NAMALWA (cell line): ENCODE measurements at places on chromosomes 3 and 15.

DNA sequence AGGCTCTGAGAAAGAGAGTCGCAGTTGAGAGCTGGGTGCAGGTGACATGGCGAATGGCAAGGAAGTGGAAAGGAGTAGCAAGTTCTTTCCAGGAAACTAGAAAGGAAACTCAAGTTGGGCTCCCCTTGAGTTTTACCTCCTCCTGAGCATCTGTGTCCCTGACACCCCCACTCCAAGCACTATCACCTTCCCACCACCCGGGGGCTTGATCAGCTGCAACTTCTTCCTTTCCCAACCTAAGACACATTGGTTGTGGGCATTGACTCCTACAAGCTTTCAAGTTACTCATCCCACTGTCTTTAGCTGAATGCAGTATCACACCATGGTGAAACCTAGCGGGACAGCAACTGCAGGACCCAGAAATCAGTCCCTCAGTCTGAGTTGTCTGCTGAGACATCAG, 256.6 kb upstream of the NR2F2 start:
- DNase-seq: no peak

- DNase-seq: no peak
These were observed 114.5 kb upstream of the SPATA16 start for GRCh38 chr3:173255555-173255954.

GRCh38 chr3:7759630-7760029, 742.0 kb upstream of the LMCD1 start:
- DNase-seq: no peak

DNA sequence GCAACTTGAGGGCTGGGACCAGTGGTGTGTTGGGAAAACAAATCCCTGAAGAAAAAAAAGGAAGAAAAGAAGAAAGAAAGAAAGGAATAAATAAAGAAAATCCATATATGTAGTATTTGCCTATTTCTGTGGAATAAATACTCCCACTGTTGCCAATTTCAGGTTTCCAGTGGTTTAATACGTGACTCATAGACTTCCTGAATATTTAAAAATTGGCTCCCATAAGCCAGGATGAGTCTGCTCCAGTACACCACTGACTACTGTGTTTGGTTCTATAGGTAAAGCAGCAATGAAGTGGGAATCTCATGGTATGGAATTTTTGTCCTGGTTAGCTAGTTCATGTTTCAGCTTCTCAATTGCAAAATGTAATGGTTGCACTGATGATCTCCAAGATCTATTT, 31.6 kb downstream of the PYDC2 start:
- no peak for DNase-seq

GRCh38 chr15:88634449-88634848, 4.4 kb upstream of the ISG20 start:
- no peak for DNase-seq

- no peak for DNase-seq
These were observed 50.8 kb upstream of the TPM1 start for GRCh38 chr15:62991698-62992097.

DNA sequence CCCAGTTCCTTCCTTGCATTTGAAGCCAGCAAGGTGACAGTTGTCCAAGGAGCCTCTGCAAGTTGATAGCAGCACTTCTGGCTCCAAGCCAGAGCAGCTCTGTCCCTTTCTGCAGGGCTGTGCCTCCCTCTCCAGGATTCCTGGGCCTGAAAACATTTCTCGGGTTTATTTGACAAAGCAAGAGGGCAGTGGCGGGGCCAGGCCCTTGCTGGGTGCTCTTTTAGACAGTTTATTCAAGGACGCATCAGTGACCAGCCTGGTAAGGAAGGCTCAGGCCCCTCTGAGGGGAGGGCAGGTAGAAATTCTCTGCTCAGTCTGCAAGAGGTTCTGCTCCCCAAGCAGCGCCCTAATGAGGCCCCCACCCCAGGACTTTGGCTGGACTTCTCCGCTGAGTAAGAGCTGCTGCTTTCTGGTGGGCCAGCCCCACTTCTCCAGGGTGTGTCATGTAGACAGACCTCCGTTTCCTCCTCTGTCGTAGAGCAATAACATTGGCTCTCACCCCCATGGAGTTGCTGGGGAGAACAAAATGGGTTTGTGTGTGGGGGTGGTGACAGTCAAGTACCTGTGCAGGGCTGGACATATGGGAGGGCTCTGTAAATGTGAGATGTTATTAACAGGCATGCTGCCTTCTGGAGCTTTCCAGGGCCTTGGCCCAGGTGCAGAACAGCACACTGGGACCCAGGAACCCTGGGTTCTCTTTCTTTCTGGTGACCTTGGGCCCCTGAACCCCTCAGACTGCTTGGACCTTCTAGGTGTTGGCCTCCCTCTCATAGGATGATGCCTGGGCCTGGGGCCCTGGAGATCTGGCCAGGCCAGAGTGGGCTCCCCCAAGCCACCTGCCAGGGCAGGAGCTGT, 146.2 kb upstream of the TLE3 start:
- DNase-seq: no peak

GRCh38 chr3:38001456-38002081, 11.0 kb downstream of the VILL start:
- peak; percentile 30 for DNase-seq

DNA sequence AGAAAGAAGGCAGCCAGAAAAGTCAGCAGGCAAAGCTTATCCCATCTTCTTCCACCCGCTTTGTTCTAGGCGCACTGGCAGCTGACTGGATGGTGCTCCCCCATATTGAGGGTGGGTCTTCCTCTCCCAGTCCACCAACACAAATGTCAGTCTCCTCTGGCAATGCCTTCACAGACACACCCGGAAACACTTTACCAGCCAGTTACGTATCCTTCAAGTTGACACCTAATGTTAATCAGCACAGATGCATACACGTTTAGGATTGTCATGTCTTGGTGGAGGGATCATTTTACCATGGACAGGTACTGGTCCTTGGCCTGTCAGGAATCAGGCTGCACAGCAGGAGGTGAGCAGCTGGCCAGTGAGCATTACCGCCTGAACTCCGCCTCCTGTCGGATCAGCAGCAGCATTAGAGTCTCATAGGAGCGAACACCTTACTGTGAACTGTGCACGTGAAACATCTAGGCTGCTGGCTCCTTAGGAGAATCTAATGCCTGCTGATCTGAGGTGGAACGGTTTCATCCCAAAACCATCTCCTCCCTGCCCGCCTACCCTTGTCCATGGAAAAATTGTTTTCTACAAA, 59.1 kb upstream of the PYDC2 start:
- no peak for DNase-seq

DNA sequence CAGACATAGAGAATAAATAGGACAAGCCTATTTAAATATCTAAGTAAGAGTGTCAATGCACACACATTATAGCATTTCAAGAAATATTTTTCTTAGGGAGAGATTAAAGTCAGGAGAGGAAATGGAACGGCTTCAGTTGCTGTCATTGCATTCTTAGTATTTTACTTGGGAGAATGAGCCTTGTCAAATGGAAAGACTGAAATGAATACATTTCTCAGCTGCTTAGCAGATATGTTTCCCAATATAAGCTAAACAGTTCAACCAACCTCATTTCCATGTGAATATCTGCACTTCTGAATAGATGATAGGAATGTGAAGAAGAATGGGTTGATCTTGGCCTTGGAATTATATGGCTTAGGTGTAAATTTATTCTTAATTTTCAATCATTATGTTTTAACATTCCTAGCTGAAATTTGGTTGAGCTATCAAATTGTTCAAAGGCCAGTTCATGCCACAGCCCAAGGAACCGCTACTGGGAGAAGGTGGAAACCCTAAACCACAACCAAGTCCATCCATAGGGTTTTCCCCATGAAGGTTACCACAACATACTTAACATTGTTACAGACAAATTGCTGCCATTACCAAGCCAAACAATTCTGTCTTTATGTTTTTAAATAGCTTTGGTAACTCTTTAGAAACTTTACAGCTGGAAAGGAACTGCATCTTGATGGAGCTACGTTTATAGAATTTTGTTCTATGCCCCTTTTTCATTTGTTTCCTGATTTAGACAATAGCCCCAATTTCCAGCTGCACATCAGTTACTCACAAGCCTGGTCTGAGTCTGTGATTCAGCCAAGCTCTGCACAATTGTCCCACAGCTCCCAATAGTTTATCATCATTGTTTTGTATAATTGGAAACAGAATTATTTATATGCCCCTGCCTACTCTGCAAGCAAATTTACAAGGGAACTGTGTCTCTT, 459.6 kb downstream of the MECOM start:
- DNase-seq: no peak

GRCh38 chr15:33871980-33872379, 96.3 kb upstream of the CHRM5 start:
- no peak for DNase-seq

DNA sequence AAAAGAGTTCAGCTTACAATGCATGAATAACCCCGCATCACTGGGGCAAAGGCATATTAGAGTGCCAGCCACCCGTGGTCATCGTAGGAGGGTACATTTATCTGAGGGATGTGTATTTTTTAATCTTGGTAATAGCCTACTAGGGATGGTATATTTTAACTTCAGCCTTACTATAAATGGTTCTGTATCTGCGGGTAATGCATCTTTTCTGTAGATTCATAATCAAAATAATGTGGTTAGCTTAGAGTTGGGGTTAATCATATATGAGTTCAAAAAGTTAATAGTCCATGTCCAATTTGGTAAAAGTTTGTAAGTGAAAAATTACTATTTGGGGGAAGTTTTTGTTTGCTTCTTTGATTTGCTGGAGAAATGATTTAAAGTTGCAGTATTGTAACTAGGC, 263.7 kb upstream of the UBE2E1 start:
- no peak for DNase-seq

DNA sequence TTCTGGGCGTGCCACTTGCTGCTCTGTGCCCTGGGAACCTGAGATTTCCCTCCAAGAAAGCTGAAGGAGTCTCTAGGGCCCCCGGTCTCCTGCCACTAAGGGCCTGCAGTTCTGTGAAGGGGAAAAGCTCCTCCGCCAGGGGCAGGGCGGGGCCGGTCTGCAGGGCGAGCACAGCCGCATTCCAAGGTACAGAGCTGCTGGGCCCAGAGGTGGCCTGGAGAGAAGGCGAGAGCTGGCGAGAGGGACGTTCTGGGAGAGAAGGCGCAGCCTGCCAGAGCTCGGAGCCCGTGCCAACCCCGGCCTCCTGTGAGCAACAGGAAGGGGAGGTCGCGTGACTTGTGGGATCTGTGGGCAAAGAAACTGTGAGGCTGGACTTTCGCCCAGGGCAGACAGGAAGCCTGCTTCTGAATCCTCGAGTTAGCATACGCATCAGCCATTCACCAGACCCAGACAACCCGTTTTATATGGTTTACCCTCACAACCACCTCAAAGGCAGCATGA, 500.4 kb downstream of the SHQ1 start:
- no peak for DNase-seq

DNA sequence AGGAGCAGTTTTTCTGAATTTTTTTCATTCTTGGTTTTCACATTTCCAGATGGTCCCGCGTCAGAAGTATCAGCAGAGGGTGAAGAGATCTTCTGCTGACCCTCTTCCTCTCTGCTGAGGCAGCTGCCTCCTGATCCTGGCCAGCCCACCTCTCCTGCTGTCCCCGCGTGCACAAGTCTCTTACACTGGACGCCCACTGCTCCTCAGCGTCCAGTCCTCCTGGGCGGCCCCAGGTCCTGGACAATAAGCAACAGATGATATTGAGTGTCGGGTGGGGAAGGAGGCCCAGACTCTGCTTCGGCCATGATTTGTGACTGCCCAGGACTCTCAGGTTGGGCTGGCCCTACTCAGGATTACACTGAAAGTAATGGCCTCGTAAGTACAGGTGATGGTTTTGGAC, 50.1 kb downstream of the KLHL25 start:
- no peak for DNase-seq

DNA sequence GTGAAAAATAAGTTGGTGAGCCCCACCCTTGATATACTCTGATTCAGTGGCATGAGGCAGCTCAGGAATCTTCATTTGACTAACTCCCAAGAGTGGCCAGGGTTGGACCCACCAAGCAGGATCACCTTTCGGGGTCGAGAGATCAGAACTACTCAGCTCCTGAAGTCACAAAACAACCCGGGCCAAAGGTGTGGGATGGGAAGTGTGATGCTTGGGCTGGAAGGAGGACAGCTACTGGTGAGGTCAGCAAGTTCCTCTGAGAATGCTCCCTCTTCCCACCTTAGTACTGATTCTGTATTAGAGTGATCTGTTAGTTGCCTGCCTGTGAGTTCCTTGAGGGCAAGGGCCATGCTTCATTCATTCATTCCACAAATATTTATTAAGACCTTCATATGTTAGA, 15.1 kb downstream of the ESYT3 start:
- no peak for DNase-seq

DNA sequence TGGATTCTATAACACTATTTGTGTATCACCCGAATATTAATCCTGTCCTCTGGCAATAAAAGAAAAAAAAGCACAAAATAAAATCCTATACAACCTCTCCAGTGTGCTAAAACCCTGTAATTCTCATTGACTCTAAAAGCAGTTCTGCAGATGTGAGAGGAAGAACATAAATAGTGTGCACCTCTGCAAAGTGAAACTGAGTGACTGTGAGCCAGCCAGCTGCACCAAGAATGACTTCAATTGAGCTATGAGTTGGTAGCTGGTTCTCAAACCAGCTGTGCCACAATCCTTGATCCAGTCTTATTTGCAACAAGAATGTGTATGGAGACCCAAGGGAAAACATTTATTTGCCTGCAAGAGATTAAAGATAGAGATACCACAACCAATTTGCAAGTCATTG, 31.2 kb upstream of the COL8A1 start:
- DNase-seq: no peak

DNA sequence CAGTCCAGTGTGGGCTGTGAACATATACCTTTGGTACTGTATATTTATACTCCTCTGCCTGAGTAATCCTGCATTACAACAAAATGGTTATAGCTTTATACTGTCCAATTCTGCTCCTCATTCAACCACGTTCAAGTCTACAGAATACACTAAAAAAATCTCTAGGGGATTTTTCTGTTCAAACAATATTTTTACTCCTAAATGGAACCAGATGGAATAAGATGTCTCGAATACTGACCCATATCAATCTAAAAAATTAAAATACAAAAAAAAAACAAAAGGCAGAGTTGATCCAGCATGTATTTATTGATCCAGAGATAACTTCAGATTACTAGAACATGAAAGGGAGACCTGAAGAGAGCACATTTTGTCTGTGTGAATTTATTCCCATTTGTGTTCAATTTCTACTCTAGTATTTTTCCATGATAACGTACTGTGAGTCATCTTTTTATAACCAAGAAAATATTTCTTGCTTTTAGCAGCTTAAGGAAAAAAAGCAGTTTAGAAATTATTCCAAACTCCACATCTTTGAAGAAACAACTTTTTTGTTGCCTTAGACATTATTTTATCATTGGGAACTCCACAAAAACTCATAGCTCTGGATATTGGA, 910.7 kb downstream of the TBL1XR1 start:
- no peak for DNase-seq

- no peak for DNase-seq
These were observed 44.4 kb upstream of the RASA2 start for GRCh38 chr3:141442446-141442845.

- no peak for DNase-seq
These were observed 5.6 kb downstream of the RAB8B start for GRCh38 chr15:63194880-63195568.
